Ecto neural progenitor cell (in vitro differentiated cells): ENCODE measurements at places on chromosomes 7 and 10.

GRCh38 chr10:107032700-107033401 is 131.7 kb downstream of the SORCS1 start:
- no peak for DNase-seq

DNA sequence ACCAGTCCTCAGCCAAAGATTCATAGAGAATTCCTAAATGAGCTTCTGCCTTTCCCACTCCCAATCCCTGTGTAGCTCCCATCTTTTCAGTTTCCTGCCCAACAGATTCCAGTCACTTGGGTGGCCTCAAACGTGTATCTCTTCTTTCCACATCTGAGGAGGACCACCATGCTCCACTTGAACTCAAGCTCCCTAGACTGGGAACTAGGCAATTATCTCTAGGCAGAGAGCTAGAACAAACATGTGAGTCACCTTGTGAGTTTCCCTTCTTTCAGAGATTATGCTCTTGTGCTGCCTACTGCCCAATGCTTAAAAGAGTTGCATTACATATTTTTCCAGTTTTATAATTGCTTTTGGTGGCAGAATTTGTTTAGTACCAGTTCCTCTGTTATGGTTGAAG is 178.0 kb downstream of the MDFIC start:
- no peak for DNase-seq

DNA sequence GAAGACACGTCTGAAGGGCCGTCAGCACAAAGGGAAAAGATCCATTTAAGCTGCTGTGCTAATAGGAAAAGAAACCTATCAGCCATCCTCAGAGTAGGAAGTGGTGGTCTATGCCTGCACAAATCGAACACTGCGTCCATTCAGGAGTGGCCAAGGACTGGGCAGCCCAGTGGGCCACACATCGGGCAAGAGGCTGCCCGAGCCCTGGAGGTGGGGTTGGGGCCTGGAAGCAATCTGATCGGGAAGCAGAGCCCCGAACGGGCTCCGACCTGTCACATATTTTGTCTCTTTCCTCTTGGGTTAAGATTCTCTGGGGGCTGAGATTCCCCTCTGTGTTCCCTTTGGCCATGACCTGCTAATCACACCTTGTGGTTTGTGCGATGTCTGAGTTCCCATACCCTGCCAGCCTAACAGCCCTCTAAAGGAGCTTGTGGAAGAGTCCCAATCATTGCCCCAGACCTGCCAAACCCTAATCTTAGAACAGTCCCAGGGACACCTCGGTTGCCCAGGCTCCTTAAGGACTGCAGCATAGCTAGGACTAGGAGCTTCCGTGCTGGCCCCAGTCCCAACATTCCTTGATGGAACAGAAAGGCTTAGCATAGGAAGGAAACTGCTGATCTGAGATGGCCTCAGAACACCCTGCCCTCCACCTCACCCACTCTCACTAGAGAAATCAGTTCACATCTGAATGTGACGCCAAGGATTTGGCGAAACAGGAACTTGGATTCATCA is 77.9 kb upstream of the SAMD8 start:
- no peak for DNase-seq

GRCh38 chr10:68861253-68861652 is 33.9 kb downstream of the STOX1 start:
- DNase-seq: no peak

- peak; percentile 34 for DNase-seq
Measured at GRCh38 chr10:43846187-43846680, 197.6 kb upstream of the ZNF32 start.

- no peak for DNase-seq
Measured at GRCh38 chr7:94368371-94368791, 26.3 kb upstream of the COL1A2 start.
